ENCODE measurements at places on chromosomes 5 and 9.

GRCh38 chr5:52893863-52894262, 95.3 kb upstream of the ITGA2 start:
- DNase-seq: no peak

- DNase-seq: no peak
Measured at GRCh38 chr5:173229966-173230689, 4.9 kb downstream of the NKX2-5 start.

GRCh38 chr5:22938362-22938761, 85.2 kb upstream of the CDH12 start:
- no peak for DNase-seq

- peak; percentile 69 for DNase-seq
Measured at GRCh38 chr9:87324613-87325194, 173.0 kb upstream of the DAPK1 start.

GRCh38 chr9:93112864-93113389, 16.9 kb downstream of the CARD19 start:
- no peak for DNase-seq

DNA sequence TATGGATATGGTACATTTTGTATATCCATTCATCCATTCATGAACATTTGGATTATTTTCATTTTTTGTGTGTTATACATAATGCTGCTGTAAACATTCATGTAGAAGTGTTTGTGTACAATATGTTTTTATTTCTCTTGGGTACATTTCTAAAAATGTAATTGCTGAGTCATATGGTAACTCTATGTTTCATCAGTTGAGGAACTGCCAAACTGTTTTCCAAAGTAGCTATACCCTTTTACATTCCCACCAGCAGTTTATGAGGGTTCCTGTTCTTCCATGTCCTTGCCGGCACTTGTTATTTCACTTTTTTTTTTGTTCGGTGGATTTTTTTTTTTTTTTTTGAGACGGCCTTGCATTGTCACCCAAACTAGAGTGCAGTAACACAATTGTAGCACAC, 54.0 kb upstream of the MCCC2 start:
- DNase-seq: no peak

DNA sequence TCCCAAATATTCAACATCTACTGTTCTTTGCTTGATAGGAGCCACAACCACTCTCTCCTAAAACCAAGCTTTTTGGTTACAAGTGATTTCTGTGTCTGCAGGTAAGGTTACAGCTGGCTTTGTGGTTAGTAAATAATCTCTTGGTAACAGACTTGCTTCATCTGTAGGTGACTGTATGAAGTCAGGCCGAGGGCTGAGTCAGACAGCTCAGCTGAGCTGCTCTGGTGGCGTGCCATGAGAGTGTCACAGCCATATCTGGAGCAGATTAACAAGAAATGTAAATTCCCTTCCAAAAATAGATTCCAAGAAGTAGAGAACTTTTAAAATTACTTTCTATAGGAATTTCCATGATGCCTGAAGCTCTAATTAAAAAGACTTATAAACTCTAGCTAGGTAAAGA, 23.7 kb upstream of the TAS2R1 start:
- no peak for DNase-seq

DNA sequence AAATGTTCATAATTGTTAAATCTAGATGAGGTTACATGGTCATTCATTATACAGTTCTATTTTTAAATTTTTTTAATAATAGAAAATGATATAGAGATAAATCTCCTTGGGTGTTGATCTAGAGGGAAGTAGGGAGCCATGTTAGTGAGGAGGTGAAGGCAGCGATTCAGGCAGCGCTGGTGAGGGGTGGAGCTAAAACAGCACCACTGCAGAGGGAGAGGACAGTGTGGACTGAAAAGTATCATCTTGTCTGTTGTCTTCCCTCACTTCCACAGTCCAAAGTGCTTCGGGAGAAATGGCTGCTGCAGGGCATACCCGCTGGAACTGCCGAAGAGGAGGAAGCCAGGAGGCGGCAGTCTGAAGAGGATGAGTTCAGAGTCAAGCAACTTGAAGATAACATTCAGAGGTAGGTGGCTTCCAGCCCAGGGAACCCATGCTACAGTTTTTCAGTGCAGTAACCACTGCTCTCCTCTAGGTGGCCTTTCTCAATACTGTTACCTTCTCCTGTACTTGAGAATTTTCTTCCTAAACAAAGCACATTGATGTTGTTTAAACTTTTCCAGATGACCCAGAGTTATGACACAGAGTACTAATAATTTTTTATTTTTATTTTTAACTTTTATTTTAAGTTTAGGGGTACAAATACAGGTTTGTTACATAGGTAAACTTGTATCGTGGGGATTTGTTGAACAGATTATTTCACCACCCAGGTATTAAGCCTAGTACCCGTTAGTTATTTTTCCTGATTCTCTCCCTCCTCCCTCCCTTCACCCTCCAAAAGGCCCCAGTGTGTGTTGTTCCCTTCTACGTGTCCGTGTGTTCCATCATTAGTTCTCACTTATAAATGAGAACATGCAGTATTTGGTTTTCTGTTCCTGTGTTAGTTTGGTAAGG, 100.5 kb downstream of the PALM2AKAP2 start:
- peak; percentile 44 for DNase-seq

GRCh38 chr9:5205071-5205470, 19.6 kb upstream of the INSL6 start:
- no peak for DNase-seq

- no peak for DNase-seq
Measured at GRCh38 chr5:43750809-43751208, 147.8 kb downstream of the NNT start.

- no peak for DNase-seq
Measured at GRCh38 chr5:17204133-17204489, 13.3 kb upstream of the BASP1 start.

DNA sequence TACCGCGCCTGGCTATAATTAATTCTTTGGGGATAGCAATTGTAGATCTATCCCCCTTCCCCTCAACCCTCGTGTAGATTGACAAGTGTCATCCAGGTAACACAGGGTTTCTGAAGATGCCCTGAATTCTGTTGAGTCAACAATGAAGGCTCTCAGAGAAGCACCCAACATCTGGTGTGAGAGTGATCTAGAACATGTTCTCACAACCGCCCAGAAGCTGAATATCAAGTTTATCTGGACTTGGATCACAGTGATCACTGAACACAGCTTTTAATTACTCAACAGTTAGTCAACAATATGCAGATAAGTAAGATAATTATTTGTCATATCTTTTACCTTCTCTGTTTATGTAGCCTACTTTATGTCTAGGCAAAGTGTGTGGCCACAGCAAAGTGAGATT, 204.2 kb upstream of the RGMB start:
- no peak for DNase-seq

- DNase-seq: peak; percentile 55
Measured at GRCh38 chr5:42984307-42984706, 55.8 kb downstream of the ANXA2R start.

- DNase-seq: no peak
Measured at GRCh38 chr5:162436055-162436454, 368.5 kb downstream of the GABRG2 start.

GRCh38 chr5:68500813-68501212, 285.3 kb downstream of the PIK3R1 start:
- no peak for DNase-seq

GRCh38 chr9:84190411-84190810, 150.1 kb downstream of the SLC28A3 start:
- DNase-seq: no peak

DNA sequence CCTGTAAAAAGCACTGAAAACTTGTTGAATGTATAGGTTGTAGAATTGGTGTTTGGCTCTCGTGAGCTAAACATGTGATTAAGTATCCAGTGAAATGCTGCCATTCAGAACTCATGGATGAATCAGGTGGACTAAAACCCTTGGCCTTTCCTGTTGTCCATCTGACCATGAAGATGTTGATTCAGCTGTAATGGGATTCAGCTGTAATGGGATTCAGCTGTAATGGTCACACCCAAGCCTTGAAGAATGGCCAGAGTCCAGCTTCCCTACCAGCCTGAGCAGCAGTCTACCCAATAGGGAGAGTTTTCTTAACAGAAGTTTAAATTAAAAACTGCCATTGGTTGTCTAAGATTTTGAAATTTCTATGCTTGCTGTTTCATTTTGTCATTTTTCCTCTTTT, 18.1 kb downstream of the MAMDC2 start:
- no peak for DNase-seq

- no peak for DNase-seq
Measured at GRCh38 chr9:103245369-103245768, 250.2 kb downstream of the CYLC2 start.

GRCh38 chr9:87319656-87320055, 178.0 kb upstream of the DAPK1 start:
- DNase-seq: no peak

GRCh38 chr9:71936066-71936465, 24.6 kb downstream of the C9orf85 start:
- DNase-seq: no peak

GRCh38 chr5:41143131-41143901, 70.0 kb downstream of the C6 start:
- DNase-seq: no peak

- peak; percentile 46 for DNase-seq
Measured at GRCh38 chr9:116152390-116152789, 1.2 kb upstream of the PAPPA start.

GRCh38 chr9:93254061-93254481, 70.1 kb downstream of the WNK2 start:
- no peak for DNase-seq

- DNase-seq: no peak
Measured at GRCh38 chr5:69416180-69416579, 1.3 kb downstream of the MARVELD2 start.

DNA sequence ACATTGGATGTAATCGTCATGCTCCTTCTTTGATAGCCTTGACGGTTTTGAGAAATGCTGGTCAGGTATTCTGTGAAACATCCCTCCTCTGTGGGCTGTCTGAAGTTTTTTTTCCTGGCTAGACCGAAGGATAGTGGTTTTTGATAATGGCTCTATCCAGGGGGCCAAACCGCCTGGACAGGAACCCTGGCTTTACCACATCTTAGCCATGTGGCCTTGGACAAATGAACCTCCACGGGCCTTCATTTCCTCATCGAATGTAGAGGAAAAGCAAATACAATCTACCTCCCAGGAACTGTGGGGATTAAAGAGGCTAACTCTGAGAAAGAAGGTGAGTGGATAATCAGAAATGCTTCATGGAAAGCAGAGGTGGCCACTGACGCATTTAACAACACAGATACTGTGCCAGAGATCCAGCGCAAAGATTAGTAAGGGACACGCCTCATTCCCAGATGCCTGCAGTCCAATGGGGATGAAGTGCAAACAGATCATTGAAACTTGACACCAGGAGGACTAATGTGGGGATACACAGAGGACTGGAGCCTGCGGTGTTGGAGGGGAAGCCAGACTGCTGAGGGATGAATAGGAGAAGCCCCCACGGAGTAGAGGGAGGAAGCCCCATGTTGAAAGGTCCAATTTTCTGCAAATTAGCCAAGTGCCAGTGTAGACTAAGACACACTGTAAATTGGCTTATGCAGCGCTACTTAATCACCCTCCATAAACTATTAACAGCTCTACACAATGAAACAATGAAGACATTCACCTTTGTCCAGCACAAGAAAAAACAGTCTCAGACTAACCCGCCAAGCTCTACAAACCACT, 41.6 kb downstream of the MYO10 start:
- no peak for DNase-seq

DNA sequence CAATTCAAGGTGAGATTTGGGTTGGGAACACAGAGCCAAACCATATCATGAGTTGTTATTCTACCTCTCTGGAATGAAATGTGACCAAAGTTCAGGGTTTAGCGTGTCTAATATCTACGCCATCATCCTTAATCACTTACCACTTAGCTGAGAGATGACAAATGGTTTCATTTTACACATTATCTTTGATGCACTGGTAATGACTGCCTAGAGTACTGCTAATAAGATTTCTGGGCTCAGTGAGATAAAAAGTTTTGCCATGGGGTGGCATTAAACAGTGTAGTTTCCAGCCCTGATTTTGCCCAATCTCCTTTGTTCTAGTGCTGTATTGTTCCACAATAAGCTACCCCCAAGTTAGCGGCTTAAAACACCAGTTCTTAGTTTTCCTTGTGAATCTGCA, 367.2 kb downstream of the MLLT3 start:
- no peak for DNase-seq

DNA sequence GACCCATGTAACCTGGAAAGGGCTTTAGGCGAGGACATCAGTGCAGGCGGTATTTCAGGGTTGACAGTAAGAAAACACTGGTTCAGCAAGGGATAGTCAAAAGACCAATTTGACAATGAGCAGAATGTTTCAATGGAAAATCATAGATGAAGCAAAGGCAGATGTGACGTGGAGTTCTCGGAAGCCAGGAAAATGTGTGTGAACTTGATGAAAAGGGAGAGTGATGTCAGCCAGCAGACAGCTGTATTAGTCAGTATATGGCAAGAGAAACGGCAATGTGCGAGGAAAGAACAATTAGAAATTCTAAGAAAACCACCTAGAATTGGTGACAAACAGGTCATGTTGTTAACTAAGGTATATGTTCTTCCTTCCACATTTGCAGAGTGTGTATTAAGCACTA, 503.9 kb upstream of the DAB2 start:
- no peak for DNase-seq

- DNase-seq: no peak
Measured at GRCh38 chr5:87390576-87391199, 22.0 kb downstream of the CCNH start.

- DNase-seq: no peak
Measured at GRCh38 chr5:143691945-143692290, 120.0 kb upstream of the HMHB1 start.

GRCh38 chr9:78707481-78707991, 410.6 kb downstream of the PSAT1 start:
- DNase-seq: peak; percentile 20

GRCh38 chr9:90999425-91000397, 198.1 kb downstream of the SYK start:
- DNase-seq: no peak

DNA sequence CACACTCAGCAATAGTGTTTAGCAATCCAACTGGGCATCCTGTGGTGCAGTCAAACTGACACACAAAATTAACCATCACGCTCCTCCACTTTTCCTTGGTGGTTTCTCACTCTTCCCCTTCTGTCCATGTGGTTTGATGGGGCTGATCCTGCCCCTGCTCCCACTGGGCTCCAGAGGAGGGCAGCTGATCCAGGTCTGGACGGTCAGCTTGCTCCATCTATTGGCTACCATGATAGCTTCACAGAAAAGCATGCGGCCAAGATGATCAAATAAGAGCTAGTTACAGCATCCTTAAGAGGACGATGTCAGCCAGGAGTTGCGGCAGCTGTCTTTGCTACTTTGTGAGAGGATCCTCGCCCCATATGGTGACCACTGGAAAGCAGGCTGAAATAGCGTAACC, 29.6 kb upstream of the RANBP17 start:
- DNase-seq: no peak

DNA sequence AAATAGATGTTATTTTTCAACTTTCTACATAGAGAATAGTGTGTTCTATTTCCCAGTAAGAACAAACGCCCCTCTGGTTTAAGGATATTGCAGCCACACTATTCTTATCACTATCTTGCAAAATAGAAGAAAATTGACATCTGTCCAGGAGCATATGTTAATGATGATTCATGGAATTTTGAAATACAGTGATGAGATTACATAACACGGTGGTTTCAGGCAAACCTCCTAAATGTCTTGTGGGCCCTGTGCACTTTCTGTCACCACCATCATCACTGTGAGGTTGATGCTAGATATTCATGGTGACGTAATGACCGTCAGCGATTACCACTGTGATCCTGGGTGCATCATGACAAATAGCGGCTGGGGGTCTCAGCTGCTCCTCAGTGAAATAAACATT, 48.1 kb downstream of the CFAP90 start:
- no peak for DNase-seq

GRCh38 chr9:125261501-125262293, at the start of gene GAPVD1:
TSS of gene GAPVD1 (plus strand) at chr9:125261826. CDS start at chr9:125298922, 37,096 bp downstream.
- DNase-seq: peak; percentile 96

Measured in kidney capillary endothelial cell (primary cell).